ENCODE measurements at places on chromosomes 3 and 15.
A peak's percentile ranks its signal among the peaks of the same experiment; 100 is the strongest.

DNA sequence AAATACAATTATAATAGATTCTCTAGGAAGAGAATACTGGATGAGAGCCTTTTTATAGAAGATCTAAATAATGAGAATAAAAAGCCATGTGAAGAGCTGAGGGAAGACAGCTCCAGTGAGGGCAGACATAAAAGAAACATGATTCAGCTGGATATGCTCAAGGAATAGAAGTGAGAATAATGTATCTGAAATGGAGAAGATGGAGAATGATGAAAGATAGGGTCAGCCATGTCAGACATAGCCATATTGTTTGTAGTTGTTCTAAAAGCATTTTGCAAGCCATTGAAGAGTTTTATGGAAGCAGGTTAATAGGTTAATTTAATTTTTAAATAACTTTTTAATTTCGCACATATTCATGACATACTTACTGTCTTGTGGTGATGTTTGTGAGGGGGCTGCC is 713.5 kb upstream of the ARPP21 start:
- DNase-seq, result no peak

DNA sequence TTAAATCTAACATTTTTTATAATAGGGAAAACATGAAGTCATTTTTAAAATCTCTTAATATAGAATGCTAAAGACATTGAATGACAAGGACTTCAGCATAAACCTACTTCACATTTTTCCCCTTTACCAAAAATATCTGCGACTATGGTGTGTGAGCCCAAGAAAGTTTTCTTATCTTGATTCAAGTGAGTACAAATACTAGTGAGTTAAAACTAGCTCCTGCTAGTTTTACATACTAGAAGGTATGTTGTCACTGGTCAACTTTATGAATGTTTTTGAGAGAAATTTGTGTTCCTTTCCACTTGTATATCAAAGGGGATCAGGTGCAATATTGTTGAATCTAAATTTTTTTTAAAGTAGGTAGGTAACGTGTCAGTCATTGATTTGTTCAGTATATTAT is 152.4 kb upstream of the CGNL1 start:
- no peak for DNase-seq

- DNase-seq, result peak; percentile 27
Measured at GRCh38 chr15:56919031-56919608, 676 bp downstream of the TCF12 start.

DNA sequence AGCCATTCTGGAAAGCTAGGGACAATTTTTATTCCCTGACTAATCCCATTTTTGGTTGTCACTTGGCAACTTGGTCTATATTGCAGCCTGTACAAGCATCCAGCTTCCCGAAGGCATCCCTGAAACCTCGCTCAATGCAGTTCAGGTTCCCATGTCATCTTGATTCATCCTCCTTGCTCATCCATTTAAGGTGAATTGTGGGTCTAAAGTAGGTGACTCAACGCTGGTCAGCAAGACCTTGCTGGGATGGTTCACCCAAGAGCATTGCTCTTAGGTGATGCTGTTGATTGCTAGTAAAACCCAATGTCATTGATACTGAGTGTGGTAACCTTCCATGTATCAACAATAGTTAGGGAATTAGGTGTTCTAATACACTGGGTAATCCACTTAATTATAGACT is 13.1 kb upstream of the RAB8B start:
- no peak for DNase-seq

- no peak for DNase-seq
Measured at GRCh38 chr3:9032231-9032777, 69.0 kb upstream of the RAD18 start.

DNA sequence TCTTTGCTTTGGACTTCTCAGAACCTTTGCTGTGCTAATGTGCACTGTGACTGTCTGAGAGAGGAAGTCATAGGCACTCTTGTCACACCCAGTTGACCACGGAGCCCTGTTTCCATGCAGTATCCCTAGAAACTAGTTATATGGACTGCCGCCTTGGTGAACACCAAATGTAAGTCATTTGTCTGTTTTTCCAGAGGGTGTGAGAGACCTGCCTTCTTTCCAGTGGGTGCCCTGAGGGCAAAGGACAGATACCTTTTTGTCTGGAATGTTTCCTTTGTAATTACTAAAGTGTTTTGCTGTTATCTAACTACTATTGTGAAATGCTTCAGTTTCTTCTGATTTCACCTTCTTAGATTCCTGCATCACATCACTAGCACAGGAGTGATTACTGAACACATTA is 91.8 kb downstream of the LARS2 start:
- no peak for DNase-seq
